ENCODE measurements at places on chromosomes 6 and 20.

DNA sequence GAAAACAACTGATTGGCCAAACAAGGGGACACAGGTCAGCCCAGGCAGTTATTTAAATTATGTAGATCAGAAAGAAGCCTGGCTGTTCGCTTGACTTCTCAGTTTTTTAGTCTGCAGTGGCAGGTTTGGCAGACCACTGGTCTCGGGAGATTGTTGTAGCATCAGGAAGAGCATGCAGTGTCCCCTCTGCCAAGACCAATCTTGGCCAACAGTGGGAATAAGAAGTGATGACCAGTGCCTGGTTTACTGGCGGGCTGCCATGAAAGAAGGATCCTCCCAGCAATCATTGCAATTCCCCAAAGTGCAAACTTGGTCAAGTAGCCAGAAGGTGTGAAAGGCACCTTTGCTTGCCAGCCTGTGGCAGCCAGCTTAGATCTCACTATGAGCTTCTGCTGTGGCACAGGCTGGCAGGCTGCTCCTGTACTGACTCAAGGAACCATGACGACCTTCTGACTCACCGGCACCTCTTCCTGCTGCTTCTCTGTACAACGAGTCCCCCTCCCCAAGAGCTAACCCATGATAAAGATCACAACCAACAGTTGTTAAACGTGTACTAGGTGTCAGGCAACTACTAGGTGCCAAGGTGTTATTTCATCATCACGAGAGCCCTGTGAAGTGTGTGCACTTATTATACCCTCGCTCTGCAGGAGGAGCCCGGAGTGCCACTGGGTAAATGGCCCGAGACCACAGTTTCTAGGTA is 76.8 kb upstream of the DUSP22 start:
- DNase-seq: peak; percentile 71

- DNase-seq: no peak
Observed at GRCh38 chr6:24883618-24884017, 52.1 kb downstream of the RIPOR2 start.

DNA sequence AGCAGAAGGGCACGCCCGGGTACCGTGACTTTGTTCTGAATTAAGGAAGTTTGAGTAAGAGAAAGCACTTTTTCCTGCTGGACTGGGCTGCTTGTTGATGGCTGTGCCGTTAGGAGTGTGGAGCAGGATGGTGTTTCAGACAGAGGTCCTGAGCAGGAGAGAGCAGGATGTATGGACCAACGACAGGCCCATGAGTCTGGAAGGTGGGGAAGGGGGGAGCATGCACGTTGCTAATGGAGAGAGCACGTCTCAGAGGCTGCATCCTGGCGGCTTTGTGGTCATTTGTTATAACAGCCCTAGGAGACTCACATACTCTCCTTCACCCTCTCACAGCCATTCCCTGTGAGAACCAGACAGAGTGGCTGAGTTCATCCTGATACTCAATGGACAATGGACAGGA is 56.8 kb downstream of the PHACTR3 start:
- no peak for DNase-seq

GRCh38 chr6:127566119-127566518 is 10.9 kb upstream of the C6orf58 start:
- DNase-seq: no peak

GRCh38 chr6:44933108-44933507 is 395.0 kb upstream of the RUNX2 start:
- DNase-seq: no peak

Data from NB4 (cell line).